GM23248 (cell line): ENCODE measurements at places on chromosomes 4 and X.

GRCh38 chrX:78387364-78387763 lies 60.0 kb upstream of the CYSLTR1 start:
- DNase-seq, result no peak

DNA sequence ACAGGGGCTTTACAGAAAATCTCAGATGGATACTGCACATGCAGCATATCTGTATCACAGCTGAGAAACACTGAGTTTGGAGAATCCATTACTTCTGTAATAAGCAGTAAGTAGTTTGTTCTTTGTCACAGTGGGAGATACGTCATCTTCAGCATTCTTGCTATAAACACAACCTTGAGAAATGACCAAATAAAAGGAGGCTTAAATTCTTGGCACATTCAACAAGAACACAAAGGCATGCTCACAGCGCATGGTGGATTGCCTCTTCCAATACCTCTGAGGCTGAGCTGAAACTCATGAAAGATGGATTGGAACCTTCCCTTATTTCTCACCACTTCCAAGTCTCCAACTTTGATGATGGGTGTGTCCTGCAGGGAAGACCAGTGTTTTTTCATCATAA lies 54.5 kb downstream of the ANXA5 start:
- DNase-seq, result no peak

DNA sequence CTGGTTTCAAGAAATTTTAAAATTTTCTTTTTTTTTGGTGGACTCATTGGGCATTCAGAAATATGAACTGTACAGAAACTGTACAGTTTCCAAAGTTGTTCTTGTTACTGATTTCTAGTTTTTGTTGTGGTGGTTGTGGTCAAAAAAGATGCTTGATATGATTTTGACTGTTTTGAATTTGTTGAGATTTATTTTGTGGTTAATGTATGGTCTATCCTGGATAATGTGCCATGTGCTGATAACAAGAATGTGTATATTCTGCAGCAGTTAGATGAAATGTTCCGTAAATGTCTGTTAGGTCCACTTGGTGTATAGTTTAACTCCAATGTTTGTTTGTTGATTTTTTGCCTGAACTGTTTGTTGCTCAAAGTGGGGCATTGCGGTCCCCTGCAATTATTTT lies 127.6 kb upstream of the NUDT6 start:
- no peak for DNase-seq

DNA sequence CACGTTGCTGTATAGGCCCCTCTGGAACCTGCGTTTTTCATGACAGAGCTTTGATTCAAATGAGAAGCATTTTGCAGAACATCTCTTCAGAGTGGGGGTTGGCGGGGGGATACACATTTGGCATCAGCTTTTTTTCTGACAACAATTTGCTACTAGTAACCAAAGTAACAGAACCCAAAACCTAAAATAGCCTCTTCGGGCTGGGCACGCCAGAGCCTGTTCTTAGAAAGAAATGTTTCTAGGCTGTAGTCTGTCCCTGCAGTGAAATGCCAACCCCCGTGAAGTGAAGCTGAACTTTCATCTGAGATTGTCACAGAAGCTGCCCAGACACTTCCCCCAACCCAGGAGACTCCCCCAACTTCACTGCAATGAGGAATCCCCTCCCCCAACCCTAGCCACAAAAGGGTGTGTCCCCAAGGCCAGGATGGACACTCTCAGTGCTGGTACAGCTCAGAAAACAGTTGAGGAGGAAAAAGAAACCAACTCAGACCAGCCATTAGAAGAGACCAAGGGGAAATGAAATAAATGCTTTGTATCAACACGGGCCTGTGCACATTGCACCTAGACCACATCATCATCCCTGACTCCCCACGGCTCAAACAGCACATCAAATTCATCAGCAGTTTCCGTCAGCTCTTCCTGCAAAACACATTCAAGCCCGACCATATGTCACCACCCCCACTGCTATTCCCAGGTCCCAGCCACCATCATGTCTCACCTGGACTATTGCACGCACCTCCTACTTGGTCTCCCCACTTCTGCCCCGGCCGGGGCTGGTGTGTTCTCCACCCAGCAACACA lies 8.4 kb upstream of the MAN2B2 start:
- no peak for DNase-seq

GRCh38 chr4:1010395-1011021 lies 918 bp upstream of the FGFRL1 start:
- DNase-seq, result peak; percentile 97

DNA sequence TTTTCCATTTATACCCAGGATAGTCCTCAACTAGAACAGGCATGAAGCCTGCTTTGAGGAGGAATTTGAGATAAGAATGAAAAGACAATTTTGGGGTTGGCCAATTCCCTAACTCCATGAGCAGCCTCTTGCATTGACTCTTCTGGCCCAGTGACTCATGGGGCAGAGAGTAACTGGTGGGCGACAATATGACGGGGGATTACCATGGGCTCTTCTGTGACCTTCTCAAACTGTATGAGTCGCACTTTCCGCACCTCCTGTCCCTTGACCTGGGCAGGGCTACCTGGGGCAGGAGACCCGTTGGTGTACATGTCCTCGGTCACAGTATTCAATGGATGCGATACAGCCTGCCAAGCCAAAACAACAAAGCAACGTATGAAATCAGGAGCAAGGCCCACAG lies 13.3 kb downstream of the MPP1 start:
- no peak for DNase-seq

- no peak for DNase-seq
Measured at GRCh38 chrX:50442426-50443116, 28.1 kb downstream of the DGKK start.

DNA sequence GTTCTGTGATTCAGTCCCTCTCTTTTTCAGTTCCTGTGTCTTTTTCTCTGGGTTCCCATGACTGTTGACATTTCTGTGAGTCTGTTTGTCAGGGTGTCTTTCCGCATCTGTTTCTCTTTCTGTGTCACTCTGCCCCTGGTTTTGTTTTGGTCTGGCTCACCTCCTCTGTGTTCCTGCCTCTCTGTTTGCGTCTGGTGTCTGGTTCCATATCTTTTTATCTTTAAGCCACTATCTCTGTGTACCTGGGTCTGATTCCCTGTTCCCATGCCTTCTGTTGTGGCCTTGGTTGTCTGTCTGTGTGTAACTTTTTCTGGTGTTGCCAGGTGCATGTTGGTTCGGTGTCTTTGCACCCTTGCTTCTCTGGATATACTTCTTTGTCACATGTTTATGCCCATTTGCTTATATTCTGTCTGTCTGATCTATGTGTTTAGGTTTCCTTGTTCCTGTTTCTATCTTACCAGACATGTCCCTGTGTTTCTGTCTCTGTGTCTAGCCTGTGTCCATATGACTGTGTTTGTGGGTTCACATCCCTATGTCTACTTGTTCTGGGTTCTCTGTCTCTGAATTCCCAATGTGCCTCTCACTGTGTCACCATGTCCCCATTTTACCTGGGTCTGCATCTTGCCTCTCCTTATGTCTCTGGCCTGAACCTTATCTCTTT lies 50.2 kb downstream of the ITIH6 start:
- DNase-seq, result no peak

GRCh38 chrX:53813670-53814440 lies 127.3 kb upstream of the HUWE1 start:
- DNase-seq, result no peak

- no peak for DNase-seq
Measured at GRCh38 chr4:158875026-158875425, 106.2 kb downstream of the FNIP2 start.

- DNase-seq, result no peak
Measured at GRCh38 chr4:141339391-141339790, 118.7 kb downstream of the ZNF330 start.

- peak; percentile 71 for DNase-seq
Measured at GRCh38 chrX:154775419-154776349, 13.0 kb downstream of the DKC1 start.

GRCh38 chr4:24780936-24781495 lies 14.4 kb upstream of the SOD3 start:
- DNase-seq, result no peak

- peak; percentile 32 for DNase-seq
Measured at GRCh38 chr4:13872155-13872554, 244.6 kb upstream of the BOD1L1 start.

DNA sequence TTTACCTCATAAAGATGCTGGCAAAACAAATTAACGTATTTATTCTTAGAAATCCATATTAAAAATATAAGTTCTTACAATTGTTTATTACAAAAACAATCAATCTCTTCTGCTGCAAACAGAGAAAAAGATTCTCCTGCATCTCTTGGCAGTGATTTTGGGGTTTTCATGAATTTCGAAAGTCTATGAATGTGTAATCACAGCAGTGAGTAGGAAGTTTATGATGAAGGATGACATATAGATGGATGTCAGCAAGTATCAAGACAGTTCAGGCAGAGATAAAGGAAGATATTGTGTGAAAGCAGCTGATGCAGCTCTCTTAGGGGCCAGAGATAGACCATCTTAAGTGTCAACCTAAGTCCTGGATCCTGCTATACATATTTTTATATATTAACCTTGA lies 196.9 kb upstream of the BANK1 start:
- DNase-seq, result peak; percentile 12

GRCh38 chrX:55546956-55547355 lies 57.3 kb upstream of the USP51 start:
- no peak for DNase-seq

DNA sequence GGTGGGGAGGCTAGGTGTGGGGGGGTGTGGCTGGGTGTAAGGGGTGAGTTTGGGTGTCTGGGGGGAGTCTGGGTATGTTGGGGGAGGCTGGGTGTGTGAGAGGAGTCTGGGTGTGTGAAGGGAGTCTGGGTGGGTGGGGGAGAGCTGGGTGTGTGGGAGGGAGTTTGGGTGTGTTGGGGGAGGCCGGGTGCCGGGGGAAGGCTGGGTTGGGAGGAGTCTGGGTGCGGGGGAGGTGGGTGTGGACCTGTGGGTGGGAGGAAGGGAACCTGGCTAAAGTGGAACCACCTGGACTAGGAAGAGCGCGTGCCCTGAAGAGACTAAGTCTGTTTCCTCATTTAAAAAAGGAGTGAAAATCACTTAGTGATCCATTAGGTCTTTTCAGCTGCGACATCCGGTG lies 18.3 kb downstream of the SPON2 start:
- DNase-seq, result no peak

- peak; percentile 66 for DNase-seq
Measured at GRCh38 chr4:8410641-8411271, 29.8 kb downstream of the ACOX3 start.

GRCh38 chr4:38188631-38189101 lies 228.5 kb downstream of the PTTG2 start:
- DNase-seq, result peak; percentile 29

- no peak for DNase-seq
Measured at GRCh38 chr4:138805736-138806135, 209.8 kb upstream of the NOCT start.

DNA sequence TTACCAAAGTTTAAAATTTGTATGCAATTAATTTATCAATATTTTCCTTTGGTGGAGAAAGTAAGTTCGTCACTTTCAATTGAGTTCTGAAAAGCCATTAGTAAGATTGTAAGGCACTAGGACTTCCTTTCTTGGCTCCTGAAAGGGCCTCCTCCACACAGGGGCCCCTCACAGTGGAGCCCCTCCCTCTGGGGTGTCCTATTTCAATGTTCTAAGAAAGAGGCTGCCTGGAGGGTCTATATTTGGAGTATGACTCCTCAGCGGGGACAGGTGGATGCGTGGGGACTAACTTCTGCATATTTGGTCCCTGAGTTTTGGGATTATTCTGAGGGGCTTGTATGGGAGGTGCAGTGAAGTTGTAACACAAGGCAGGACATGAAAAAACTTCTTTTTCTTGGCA lies 1.6 kb upstream of the ARMCX4 start:
- no peak for DNase-seq

DNA sequence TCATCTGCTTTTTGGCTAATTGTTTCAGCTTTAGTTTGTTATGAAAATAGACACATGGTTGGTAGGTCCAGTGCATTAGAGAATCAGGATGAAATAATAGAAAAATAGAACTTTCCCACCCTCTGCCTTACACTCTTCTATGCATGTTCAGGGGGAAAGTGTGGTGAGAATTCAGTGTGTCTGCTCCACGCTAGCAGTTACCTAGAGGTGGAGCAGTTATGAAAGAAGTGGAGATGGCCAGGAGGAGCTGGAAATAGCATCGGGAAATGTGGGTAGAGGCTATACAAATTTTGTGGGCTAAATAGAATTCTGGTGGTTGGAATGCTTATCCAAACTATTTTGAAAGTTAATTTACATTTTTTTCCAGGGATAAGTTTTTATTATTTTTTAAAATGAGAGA lies 91.4 kb upstream of the MAD2L1 start:
- no peak for DNase-seq

GRCh38 chr4:147854154-147854553 lies 122.3 kb downstream of the ARHGAP10 start:
- peak; percentile 56 for DNase-seq

DNA sequence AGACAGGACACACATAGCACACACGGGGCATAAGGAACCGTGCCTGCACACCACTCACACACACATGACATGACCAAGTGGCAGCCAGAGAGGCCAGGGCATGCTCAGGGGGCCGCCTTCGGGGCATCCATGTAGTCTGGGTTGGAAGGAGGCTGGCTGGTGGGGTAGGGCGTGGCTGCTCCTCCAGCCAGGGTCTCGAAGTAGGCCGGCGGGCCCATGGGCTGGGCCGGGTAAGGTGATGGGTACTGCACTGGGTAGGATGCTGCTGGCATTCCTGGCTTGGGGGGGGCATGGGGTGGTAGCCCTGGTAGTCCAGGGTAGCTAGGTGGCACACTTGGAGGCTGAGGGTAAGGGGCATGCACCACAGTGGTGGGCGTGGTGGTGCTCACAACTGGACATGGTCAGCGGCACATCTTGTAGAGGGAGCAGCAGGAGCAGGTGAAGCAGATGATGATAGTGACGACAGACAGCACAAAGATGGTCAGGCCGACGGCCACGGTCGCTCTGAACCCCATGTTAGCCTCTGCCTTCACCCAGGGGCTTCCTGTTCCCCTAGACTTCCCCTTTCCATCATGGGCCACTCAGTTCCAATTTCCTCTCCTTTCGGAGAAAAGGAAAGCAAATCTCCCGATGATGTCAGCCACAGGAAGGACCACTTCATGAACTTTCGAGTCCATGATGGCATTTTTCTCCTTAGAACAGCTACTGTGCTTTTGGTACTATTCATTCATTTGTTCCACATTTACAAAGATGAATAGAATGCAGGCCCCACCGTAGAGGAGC lies 10.9 kb upstream of the DDX3X start:
- DNase-seq, result no peak

DNA sequence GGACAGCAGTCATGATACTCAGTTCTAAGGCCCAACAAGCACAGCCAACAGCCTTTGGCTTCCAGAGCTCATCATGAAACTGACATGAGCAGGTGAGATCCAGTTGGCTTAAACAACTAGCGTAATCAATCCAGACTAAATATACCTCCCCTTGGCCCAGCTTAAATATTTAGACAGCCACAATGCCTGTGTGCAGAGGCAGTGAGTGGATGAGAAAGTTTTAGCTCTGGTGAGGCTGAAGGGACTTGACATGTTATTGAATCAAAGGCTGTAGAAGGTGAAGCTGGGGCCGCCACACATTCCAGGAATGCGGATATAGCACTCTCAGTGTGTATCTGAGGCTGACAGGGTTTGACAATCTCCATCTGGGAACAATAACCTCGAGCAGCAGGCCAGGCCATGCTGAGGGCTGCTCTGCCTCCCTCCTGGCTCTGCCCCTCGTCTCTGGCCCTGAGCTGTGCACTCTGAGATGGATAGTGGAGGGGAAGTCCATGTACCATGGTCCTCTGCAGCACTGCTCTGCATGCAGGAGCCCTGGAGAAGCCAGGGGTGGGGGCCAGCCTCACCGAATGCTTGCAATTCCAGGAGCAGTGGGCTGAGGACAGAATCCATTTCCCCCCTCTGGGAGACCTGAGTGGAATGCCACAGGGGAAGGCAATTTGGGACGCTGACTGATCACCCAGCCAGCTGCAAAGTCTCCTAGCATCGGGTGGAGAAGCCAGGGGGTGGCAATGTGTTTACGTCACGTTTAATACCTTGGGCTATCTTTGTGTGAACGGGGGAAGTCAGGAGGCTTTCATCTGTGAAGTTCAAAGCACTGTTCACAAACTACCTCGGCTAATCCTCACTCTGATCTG lies 37.3 kb upstream of the RASL11B start:
- DNase-seq, result peak; percentile 7
